ENCODE measurements at places on chromosomes 7 and 10.

DNA sequence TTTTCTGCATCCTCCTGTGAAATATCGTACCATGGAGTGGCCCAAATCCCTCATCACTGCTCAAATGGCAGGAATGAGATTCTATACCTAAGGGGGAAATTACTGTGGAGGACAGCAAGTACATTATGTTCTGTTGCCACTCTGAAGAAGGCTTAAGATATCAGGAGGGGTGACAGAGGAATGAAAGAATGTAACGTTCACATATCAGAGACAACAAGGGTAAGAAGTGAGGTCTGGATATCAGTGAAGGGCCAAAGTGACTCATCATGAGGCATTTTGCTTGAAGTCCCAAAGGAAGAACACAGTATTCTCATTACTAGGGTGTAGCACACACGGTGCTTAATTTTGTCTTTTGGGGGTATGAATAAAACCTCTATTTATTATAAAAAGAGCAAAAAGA is 71.5 kb upstream of the SLC13A1 start:
- DNase-seq = no peak

DNA sequence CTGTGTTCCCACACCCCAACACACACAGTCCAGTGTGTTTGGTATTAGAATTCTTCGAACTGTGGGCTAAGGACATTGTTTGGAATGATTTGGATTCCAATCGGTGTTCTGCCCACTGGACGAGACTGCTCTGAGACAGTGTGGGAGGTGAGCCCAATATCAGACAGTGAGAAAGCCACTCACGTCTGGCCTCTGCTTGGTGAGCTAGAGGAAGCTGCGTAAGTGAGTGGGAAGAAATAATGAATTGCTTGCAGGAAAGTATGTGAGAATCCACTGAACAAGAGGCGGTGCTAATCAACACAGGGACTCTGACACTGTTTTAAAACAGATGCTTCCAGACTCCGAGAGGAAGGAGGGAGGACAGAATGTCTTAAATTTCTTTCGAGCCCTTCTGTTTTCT is 675.0 kb upstream of the ANKRD30A start:
- no peak for DNase-seq

DNA sequence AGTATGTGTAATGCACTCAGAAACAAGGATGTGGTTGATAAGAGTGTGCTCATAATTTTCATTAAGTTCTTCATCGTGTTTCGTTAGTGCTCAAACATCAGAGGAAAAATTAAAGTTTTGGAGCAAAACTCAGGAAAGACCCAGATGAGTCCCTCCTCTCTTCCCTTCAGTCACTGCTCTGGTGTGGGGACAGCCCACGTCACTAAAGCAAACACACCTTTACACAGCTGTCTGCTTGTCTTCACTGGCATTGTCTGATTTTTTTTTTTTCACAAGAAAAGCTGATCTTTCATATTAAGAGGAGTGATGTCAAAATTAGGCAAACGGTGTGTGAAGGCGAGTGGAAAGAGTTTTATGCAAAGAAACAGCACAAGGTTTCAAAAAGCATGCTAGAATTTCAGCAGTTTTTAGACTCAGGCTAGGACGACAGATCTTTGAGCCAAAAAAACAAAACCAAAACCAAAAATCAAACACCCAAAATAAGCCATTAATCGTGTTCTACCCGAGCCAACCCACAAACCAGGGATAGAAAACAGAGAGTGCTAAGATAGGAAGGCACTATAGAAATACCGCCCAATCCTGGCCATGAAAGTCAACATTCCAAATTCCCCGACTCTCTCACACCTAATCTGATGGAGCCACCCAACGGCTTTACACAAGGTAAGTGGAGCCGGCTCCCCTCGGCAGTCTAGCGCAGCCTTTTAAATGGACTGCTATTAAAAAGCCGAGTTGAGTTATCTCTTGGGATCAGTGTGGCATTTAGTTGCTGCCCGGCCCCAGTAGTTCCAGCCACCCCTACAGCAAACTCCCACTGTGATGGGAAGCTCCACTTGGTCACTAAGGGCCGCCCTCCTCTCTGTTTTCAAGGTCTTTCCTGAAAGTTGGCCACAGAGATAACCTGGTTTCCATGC is 27.9 kb upstream of the GATA3 start:
- DNase-seq = no peak

DNA sequence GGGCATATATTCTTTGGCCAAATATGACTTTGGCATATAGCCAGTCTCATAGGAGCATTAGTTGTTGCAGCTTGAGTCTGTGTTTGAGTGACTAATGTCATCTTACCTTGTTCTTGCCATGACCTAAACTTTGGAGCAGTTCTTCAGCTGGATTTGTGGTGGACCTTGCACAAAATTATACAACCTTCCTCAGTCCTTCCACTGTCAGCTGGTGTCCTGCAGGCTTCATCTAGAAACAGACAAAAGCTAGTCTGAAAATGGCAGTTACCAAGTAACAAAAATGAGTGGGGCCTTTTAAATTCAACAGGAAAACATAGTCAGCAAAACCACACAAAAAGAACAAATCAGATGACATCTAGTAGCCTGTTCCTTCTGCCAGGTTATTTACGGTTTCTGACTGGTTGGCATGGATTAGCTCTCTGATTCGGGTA is 59.5 kb upstream of the HECTD2 start:
- DNase-seq = no peak

DNA sequence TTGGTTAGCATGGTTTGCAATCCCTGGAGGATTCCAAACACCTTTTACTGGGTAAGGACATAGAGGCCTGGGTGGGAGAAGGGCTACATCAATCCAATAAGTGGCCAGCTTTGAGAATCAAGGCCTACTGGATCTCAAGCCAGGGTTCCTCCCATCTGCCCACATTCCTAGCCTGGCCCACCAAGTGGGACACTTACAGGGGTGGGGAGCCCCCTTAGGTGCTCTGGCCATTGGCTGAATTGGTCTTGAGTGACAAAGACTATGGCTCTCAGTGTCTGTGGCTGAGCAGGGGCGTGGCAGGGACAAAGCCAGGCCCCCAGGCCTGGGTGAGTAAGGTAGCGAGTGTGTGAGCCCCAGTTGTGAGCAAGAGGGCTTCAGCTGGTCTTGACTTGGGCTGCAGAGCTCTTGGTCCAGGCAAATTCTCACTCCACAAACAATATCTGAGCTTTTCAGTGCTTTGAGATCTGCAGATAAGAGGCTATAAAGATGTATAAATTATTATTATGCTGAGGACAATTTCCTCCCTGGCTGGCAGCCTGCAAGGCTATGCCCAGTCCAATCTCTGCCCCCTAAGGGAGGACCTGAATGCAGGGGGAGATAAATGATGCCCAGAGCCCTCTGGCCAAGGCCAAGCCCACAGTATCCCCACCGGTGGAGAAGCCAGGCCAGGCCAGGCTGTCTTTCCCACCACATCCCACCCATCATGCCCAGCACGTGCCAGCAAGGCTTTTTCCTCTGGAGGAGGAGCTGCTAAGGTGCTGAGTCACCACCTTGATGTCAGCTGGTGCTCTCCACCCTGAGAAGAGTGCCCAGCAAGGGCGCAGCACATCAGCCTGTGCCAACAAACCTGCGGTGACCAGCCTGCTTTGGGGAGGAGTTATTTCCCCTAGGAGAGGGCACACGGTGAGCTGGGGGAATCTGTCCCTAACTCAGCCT is 80.7 kb upstream of the DUSP5 start:
- no peak for DNase-seq

DNA sequence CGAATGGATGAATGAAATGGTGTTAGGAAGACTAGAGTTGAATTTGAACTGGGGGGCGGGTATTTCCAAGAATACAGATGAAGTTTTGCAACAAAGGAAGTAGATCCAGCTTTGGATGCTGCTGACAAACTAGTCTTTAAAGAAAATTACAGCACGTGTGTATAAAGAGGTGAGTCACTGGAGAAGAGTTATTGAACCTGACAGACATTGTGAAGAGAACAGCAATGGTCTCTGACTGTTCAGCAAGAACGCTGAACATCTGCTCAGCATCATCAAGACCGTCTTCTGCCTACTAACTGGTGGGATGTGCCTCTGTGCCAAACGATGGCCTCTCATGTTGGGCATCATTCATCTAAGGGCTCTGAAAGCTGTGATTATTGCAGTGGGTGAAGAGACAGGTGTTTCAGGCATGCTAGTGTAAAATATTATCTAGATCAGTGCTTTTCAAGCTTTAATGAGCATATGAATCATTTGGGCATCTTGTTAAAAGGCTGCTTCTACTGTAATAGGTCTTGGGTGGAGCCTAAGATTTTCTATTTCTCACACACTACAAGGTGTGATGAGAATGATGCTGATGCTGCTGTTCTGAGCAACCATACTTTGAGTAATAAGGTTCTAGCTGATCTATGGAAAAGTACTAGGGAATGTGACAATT is 291.3 kb downstream of the PTEN start:
- no peak for DNase-seq
